ENCODE measurements at places on chromosomes 1 and 21. TPM values are rescaled to one million over a fixed set of nuclear protein-coding genes. Genes with fewer than 3 reads are reported as not detected.

- peak; percentile 80 for DNase-seq
Observed at GRCh38 chr1:19462781-19463503, 22.4 kb downstream of the CAPZB start.

DNA sequence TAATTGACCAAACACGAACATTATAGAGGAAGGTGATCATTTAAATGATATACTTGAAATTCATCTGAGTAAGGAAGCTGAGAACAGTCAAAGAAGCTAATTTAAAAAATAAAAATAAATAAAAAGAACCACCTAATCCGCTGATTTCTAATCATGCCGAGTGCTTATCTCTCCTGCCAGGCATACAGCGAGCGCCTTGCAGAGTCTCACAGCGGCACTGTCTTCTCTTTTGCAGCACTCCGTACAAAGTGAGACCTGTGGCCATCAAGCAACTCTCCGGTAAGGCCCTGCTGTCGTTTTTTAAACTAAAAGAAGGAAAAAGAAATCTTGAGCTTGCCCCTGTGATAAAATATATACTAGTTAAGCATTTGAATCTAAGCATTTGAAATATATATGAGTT, 45.3 kb downstream of the PDE9A start:
- no peak for DNase-seq

DNA sequence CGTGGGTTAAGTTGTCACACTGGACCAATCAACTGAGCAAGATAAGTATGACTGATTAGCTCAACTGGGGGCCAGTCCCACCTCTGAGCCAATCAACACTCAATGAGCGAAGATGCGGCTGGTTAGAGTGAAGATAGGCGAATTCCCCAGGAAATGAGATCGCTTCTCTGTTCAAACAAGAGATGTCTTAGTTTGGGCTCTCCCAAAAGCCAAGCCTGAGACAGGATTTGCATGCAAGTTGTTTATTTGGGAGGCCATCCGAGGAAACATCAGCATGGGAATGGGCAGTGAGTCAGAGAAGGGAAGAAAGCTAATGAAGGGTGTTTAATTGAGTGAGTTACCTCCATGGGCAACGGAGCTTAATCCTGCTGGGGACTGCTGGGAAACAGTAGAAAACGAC, 4.9 kb upstream of the GJB5 start:
- no peak for DNase-seq

DNA sequence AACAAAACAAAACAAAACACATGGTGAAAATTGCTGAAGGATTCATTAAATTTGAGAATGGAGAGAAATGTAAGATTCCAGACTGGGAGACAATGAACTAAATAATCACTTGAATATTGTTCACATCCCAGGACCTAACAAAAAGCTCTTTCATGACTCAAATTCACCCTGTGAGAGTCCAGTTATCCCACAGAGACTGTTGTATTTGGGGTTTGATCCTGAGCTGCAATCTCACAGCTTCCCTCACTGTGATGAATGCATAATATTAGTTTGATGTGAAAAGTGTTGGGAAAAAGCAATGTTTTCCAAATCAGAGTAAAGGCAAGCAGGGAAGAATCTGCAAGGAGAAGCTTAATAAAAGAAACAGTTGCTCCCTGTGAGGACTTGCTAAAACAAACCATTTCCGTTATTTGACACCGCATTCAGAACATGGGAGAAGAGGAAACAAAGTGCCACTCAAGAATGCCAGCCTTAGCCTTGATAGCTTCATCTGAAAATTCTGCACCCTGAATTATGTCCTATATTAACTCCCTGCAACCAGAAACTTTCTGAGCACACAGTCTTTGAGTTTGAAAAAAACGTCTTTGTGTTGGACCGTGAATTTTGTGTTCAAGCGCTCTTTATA, 208.8 kb downstream of the DAB1 start:
- DNase-seq = no peak

DNA sequence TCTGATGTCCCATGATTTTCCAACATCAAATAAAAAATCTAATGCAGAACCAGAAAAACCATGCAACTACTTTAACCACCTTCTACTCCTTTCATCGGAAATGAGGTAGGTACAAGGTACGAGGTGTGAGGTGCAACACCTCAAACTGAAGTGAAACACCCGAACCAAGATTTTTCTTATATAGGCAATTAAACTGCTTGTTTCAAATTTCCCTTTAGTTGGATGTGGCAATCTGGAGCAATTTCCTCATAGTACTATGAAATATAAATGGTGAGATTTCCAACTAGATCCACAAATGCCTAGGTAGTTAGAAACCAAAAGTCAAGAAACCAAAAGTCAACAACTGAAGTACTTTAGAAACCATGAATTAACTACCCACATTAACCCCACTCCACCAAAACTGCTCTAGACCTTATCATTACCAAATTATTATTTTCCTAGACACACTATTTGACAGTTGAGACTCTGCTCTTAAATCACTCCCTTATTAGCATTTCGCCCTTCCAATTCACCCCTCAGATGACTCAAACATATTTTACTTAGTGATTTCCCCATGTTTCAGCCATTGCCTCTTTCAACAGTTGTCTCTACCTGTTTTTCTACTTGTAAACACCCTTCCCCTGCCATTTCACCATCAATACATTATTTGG, 37.8 kb downstream of the FUBP1 start:
- no peak for DNase-seq

- DNase-seq = no peak
Observed at GRCh38 chr1:245043611-245043940, 111.2 kb upstream of the KIF26B start.

GRCh38 chr1:60847855-60848582, 234.3 kb upstream of the NFIA start:
- DNase-seq = no peak

GRCh38 chr1:235999259-235999925, 65.5 kb downstream of the NID1 start:
- DNase-seq = no peak

DNA sequence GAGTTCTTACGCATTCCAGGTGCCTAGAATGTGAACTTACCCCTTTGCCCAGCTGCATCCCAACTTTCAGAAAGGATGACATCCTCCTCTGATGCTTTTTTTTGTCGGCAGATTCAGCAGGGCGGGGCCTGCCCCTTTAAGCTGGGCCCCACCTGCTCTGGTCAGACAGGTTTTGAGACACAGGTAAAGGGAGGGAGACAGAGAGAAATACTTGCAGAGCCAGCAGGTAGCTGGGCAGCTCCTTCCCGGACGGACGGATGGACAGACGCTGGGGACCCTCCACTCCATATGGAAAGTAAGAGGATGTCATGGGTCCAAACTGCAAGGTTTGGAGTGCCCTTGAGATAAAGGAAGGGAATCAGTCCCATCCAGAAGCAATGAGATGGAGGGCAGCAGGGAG, at the start of gene TMEM79:
TMEM79 (plus strand) TSS at position 214 of the 400 bp plus-strand sequence. CDS start 902 bp downstream, outside the sequence.
- no peak for DNase-seq

- no peak for DNase-seq
Observed at GRCh38 chr1:86441997-86442396, 18.0 kb downstream of the CLCA2 start.

- no peak for DNase-seq
Observed at GRCh38 chr1:154598871-154599635, 8.9 kb downstream of the ADAR start.

DNA sequence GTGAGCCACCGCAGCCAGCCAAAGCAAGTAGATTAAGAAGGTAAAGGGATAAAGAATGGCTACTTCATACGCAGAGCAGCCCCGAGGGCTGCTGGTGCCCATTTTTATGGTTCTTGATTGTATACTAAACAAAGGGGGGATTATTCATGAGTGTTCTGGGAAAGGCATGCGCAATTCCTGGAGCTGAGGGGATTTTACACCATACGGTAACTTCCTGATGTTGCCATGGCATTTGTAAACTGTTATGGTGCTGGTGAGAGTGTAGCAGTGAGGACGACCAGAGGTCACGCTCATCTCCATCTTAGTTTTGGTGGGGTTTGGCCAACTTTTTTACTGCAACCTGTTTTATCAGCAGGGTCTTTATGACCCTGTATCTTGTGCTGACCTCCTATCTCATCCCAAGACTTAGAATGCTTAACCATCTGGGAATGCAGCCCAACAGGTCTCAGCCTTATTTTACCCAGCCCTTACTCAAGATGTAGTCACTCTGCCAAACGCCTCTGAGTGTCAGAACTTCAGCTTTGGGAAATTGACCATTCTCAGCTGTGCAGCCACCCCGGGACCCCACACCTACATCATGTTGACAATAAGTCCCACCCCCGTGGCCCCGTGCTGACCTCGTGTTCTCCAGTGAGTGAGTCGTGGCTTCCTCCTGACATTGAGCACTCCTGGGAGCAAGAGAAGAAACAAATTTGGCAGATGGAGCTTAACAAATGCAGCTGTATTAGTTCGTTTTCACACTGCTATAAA, 149.4 kb upstream of the COL6A1 start:
- DNase-seq = no peak

DNA sequence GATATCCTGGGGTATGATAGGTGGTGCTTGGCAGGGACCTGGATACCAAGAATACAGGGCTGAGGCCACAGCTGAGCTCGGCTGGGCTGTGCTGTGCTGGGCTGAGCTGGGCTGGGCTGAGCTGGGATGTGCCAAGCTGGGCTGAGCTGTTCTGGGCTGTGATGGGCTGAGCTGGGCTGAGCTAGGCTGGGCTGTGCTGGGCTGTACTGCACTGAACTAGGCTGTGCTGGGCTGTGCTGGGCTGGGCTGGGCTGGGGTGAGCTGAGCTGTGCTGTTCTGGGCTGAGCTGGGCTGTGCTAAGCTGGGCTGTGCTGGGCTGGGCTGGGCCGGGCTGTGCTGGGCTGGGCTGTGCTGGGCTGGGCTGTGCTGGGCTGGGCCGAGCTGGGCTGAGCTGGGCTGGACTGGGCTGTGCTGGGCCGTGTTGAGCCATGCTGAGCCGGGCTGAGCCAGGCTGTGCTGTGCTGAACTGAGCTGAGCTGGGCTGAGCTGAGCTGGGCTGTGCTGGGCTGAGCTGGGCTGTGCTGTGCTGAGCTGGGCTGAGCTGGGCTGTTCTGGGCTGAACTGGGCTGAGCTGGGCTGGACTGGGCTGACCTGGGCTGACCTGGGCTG, 94.7 kb upstream of the ACTRT2 start:
- DNase-seq = no peak

DNA sequence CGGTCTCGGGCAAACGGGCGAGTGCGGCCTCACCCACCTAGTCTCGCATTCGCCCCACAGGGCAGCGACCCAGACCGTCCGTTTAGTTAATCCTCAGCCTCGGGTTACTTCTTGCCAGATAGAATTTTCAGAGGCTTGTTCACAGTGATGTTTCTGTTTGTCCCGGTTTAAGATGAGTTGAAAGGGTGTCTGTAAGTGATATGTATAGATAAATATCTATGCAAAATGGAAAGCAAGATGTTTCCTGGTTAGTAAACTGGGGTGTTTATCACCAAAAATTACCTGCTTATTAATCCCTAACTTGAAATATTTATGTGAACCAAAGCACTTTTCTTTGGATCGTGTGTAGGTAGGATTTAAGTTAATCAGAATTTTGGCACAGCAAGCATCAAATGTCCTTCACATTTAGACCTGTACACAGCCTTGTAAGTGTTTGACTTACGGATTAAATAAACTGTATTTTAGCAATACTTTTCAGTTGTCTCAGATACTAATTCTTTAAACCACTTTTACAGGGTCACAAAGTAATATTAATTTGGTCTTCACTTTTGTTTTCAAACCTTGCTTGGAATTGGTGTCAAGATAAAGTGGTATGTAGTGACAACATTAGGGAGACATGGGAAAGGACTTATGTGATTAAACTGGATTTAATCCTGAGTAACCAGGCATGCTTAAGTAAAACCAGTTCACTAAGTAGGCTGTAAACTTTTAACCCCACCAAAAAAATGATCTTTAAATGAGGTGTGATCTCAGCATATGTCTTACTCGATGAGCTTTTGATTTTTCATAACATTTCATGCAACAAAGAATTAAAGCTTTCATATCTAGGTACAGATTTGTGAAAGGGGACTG, 914 bp downstream of the ZNF326 start:
- peak; percentile 11 for DNase-seq

DNA sequence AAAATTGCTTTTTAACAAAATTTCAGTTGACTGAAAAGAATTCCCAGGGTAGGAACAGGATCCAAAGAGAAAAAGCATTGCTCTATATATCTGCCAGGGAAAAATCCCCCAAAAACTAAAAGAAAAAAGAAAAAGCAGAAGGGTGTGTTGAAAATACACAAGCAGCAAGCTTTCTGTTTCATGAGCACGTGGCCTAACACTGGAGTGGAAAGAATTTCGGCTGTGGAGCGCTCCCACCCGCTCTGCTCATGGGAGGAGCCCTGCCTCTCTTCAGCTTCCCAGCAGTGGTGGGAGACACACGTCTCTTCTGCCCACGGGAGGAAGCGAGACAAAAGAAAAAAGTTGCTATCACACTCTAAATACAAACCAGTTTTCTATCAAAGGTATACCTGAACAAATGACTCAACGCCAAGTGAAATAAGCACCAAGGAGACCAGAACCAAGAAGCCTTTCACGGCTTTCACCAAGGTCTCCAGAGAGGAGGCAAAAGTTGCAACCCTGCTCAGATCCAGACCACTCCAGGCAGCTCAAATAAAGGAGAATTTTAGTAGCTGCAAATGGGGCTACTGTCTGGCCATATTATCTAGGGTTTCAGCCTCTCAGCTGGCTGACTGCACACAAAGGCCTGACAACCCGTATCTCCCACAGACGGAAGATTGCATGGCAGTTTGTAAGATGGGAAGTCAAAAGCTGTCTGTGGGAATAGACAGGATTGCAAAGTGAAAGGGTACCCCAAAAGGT, 29.5 kb upstream of the ZNF496 start:
- DNase-seq = no peak

IGSF5 gene
- total RNA-seq = not detected

CTSE gene
- not detected for total RNA-seq

SAMD13 gene
- 0.42 TPM for total RNA-seq

LHX8 gene
- not detected for total RNA-seq

All from B cell (primary cell).